ENCODE measurements at places on chromosomes 7 and 10.

- no peak for DNase-seq
Observed at GRCh38 chr10:28332726-28333125, 29.9 kb upstream of the MPP7 start.

GRCh38 chr10:77004917-77005564, 632.6 kb downstream of the KCNMA1 start:
- peak; percentile 40 for DNase-seq

- no peak for DNase-seq
Observed at GRCh38 chr7:20347680-20348079, 17.0 kb downstream of the ITGB8 start.

- no peak for DNase-seq
Observed at GRCh38 chr7:44486693-44487092, 3.8 kb downstream of the NUDCD3 start.

DNA sequence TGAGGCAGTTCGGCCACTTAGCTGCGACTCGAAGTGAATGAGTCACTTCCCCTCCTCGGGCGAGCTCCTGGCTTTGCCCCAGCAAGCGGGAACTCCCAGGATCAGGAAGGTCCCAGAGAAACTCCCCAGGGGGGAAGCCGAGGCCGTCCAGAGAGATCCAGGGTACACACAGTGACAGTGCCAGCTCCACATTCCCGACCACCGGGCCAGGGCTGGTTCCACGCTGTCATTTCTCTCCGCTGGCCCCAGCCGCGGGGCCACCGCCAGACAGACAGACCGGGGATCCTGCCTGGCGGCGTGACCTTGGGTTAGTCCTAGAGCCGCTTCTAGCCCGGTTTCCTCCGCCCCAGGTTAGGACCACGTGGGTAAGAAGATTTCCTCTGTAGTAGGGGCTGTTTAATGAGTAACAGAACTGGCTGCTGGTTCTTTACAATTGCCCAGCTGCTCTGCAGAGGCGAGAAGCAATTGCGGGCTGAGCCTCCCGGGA, 463 bp upstream of the UPP1 start:
- no peak for DNase-seq

DNA sequence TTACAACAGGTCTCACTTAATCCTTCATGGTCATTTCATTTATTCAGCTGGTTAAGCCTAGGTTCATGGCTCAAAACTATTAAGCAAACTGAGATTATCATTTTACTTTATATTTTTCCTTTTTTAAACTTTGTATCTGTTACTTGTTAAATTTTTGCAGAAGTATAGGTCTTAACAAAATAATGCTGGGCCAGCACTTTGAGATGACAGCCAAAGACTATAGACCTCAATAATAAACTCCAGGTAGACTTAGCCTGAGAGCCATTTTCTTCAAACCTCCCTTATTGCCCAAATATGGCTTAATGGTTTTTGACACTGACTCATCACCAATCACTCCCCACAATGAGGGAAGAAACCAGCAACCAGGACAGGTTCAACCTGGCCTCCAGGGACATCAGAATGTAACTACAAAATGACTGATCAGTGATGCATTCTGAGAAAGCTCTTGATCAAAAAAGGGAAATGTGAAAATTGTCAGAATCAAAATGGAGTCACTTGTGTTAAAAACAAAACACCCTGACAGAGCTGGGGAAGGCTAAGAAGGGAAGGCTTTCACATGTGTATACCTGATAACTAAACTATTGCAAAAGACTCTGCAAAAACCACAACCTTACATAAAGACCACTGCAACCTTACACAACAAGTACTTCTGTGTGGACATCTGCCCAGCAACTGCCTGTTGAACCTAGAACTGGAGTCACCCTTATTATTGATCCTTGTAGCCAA, 2.1 kb upstream of the CCDC126 start:
- DNase-seq, result no peak

- DNase-seq, result no peak
Observed at GRCh38 chr7:80618096-80618495, 20.3 kb upstream of the CD36 start.

DNA sequence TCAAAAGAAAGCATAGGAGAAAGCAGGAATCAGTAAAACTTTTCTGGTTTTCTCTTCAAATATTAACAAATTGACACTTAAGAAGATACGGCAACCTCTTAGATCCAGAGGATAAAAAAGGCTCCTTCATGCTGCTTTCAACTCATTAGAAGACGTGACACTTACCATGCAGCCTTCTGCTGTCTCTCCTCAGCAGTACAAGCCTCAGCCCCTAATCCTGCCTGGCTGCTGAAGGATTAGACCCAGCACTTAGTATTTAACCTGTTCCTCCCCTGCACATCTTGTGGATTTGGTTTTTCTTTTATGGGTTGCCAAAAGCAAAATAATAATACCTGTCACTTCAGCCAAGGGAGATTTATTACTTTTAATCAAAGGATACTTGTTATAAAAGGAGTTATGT, 108.4 kb downstream of the LYZL1 start:
- no peak for DNase-seq

- DNase-seq, result no peak
Observed at GRCh38 chr10:91010952-91011351, 90.1 kb upstream of the ANKRD1 start.

- no peak for DNase-seq
Observed at GRCh38 chr7:96219378-96220130, 102.3 kb downstream of the SLC25A13 start.
